ENCODE measurements at places on chromosomes 3 and 15. TPM values are rescaled to one million over a fixed set of nuclear protein-coding genes. Genes with fewer than 3 reads are reported as not detected.

Gene NANOGP8
- total RNA-seq: 1.3 TPM

- peak; percentile 88 for DNase-seq
- H3K36me3 ChIP-seq: no peaks in the 10 kb centered on the region
- H3K27me3 ChIP-seq: no peaks in the 10 kb centered on the region
- H3K27ac ChIP-seq: peak overlapping the region; percentile 98
- peak overlapping the region; percentile 68 for H3K4me3 ChIP-seq
Measured at GRCh38 chr15:40906091-40906990, 12.1 kb downstream of the VPS18 start.

GRCh38 chr3:197155046-197155445 lies 125.4 kb upstream of the MELTF start:
- no peaks in the 10 kb centered on the region for H3K27me3 ChIP-seq
- no peak overlapping the region for H3K4me3 ChIP-seq
- DNase-seq: no peak

Gene CAPN3
- total RNA-seq: 12.5 TPM

DNA sequence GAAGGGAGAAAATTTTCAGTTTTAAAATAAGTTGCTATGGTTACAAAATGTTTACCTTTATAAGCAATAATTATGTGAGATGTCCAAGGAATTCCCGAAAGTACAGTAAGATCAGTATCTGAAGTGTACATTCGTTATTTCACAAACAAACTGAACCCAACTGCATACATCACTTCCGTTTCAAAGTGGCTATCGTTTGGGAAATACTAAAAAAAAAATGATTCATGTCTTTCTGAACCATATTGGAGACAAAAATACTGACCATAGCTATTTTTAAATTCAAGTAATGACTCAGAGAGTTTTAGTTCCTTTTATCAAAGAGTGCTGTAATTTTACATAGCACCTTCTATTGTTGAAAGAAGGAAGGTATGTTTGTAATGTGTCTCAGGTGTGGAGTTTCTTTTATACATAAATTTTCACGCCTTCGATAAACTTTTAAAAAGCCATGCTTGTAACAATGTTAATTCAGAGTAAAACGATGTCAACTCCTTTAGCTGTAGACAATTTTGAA lies 8.0 kb upstream of the ANKRD28 start:
- H3K27me3 ChIP-seq: no peaks in the 10 kb centered on the region
- no peak overlapping the region for H3K4me3 ChIP-seq
- no peaks in the 10 kb centered on the region for H3K4me1 ChIP-seq
- no peaks in the 10 kb centered on the region for H3K36me3 ChIP-seq
- DNase-seq: no peak
- H3K27ac ChIP-seq: peak overlapping the region; percentile 16

DNA sequence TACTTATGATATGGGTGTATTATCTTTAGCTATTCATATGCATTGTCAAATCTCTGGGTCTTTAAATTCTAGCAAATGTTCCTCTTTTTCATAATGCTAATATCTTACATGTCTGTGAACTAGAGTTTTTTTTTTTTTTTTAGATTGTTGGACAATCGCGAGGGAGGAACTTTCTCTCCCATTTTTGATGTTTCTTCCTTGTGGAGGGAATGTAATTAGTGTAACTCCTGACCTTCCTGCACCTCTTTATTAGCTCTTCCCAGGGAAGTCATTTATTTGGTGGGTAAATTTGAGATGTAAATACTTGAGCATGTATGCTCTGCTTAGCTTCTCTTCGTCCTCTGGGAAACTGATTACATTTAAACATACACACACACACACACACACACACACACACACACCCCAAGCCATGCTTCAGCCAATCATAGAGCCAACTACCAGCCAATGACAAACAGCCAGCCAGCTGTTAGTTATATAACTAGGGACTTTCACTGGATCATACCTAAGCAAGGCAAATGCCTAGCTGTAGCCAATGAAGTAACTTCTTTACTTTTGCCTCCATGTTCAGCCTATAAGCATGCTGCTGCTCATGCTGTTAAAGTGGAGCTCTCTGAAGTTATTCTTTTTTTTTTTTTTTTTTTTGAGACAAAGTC lies 8.3 kb upstream of the USP8 start:
- no peak overlapping the region for H3K27ac ChIP-seq
- H3K27me3 ChIP-seq: no peaks in the 10 kb centered on the region
- no peak overlapping the region for H3K4me3 ChIP-seq
- no peaks in the 10 kb centered on the region for H3K36me3 ChIP-seq
- H3K4me1 ChIP-seq: no peaks in the 10 kb centered on the region
- no peak for DNase-seq

GRCh38 chr3:95474338-95474737 lies 1340.1 kb upstream of the EPHA6 start:
- no peak overlapping the region for H3K4me3 ChIP-seq
- no peak overlapping the region for H3K27ac ChIP-seq
- no peaks in the 10 kb centered on the region for H3K4me1 ChIP-seq
- no peaks in the 10 kb centered on the region for H3K27me3 ChIP-seq
- H3K36me3 ChIP-seq: no peaks in the 10 kb centered on the region
- no peak for DNase-seq

GRCh38 chr3:149934524-149934923 lies 36.2 kb downstream of the PFN2 start:
- H3K4me3 ChIP-seq: no peak overlapping the region
- H3K4me1 ChIP-seq: no peaks in the 10 kb centered on the region
- H3K27ac ChIP-seq: no peak overlapping the region
- H3K36me3 ChIP-seq: no peaks in the 10 kb centered on the region
- H3K27me3 ChIP-seq: no peaks in the 10 kb centered on the region
- no peak for DNase-seq

GRCh38 chr3:61532739-61533500 lies 28.5 kb upstream of the PTPRG start:
- H3K4me3 ChIP-seq: no peak overlapping the region
- DNase-seq: no peak
- no peaks in the 10 kb centered on the region for H3K36me3 ChIP-seq
- no peaks in the 10 kb centered on the region for H3K4me1 ChIP-seq
- H3K27ac ChIP-seq: no peak overlapping the region
- no peaks in the 10 kb centered on the region for H3K27me3 ChIP-seq

- H3K36me3 ChIP-seq: no peaks in the 10 kb centered on the region
- H3K27me3 ChIP-seq: no peaks in the 10 kb centered on the region
- DNase-seq: no peak
- H3K4me1 ChIP-seq: no peaks in the 10 kb centered on the region
Measured at GRCh38 chr3:193270451-193270850, 29.4 kb downstream of the PLAAT1 start.

DNA sequence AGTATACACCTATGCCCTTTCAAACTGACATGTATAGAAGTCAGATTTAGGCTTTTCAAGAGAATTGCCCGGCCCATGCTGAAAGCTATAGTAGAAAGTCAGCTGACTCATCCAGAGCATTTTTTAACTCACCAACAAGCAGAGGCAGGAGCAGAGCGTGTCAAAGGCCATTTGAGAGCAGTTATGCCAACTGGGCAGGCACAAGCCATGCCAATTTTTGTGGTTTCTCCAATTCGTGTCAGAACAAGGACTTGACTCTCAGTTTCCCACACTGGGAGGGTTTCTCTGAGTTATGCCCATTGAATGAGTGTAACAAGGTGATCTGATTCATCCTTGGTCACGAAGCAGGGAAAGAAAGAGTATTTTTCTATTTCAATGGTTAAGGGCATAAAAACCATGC lies 403.3 kb upstream of the THBS1 start:
- H3K4me3 ChIP-seq: no peak overlapping the region
- peak; percentile 48 for DNase-seq
- H3K27me3 ChIP-seq: no peaks in the 10 kb centered on the region

DNA sequence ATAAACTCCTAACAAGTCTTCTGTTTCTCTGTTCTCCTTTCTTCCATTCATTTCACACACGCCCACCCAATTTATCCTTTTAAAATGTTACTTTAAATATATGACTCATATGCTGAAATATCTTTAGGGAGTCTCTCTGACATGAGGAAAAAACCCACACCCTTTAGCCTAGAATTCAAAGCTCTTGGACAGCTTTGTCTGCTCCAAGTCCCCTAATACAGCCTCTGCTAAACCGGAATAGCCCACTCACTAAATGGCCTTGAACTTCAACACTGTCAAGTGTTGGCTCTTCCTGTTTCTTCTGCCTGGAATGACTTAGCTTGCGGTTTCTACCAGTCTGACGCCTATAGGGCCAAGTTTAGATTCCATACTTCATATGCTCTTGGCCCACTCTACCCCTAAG lies 3.3 kb upstream of the CD96 start:
- no peak overlapping the region for H3K27ac ChIP-seq
- no peaks in the 10 kb centered on the region for H3K36me3 ChIP-seq
- no peaks in the 10 kb centered on the region for H3K4me1 ChIP-seq
- H3K4me3 ChIP-seq: no peak overlapping the region
- DNase-seq: no peak

- H3K36me3 ChIP-seq: no peaks in the 10 kb centered on the region
- H3K4me1 ChIP-seq: no peaks in the 10 kb centered on the region
- peak overlapping the region; percentile 74 for H3K4me3 ChIP-seq
- H3K27me3 ChIP-seq: peaks cover 3% of the 10 kb centered on the region
Measured at GRCh38 chr3:158103081-158103886, 2.9 kb downstream of the SHOX2 start.

DNA sequence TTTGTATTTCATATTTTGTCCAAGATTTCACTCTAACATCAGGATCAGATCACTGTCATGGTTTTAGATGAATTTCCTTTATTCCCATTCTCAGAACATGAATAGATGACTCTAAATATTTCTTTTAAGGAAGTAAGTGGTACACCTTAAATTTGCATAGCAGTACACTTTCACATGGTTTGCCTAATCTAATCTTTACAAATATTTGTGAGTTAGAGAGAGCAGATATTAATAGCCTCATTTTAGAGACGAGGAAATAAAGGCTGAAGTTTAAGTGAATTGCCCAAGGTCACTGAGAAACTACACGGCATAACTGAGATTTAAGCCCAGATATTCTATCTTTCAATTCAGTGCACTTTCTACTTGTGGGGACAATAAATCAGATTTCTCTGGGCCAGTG lies 14.2 kb downstream of the TERC start:
- no peaks in the 10 kb centered on the region for H3K36me3 ChIP-seq
- no peaks in the 10 kb centered on the region for H3K4me1 ChIP-seq
- DNase-seq: no peak
- no peak overlapping the region for H3K27ac ChIP-seq
- H3K27me3 ChIP-seq: no peaks in the 10 kb centered on the region

DNA sequence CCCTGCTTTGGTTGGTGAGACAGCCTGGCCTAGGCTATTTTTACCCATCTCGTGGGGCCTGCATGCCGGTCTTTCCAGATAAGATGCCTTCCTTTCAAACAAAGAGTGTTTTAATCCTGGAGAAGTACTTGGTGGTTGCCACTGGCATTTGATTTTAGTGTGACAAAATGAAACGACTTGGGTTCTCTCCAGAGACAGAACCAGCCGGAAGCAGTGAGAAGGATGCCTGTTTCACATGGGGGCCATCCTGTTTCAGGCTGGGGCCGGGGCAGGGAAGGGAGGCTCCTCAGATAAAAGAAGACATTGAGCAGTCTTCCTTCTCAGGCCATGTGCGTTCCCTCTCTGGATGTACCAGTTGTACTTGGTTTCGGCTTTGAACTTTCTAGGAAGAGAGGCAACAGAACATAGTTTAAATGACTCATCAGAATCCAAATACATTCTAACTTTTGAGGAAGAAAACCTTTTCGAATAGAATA lies 74.9 kb downstream of the TOP2B start:
- no peak overlapping the region for H3K4me3 ChIP-seq
- no peaks in the 10 kb centered on the region for H3K4me1 ChIP-seq
- no peaks in the 10 kb centered on the region for H3K27me3 ChIP-seq
- no peaks in the 10 kb centered on the region for H3K36me3 ChIP-seq
- DNase-seq: no peak

- H3K36me3 ChIP-seq: no peaks in the 10 kb centered on the region
- peaks cover 3% of the 10 kb centered on the region for H3K27me3 ChIP-seq
- H3K4me3 ChIP-seq: no peak overlapping the region
- no peak for DNase-seq
- no peak overlapping the region for H3K27ac ChIP-seq
- H3K4me1 ChIP-seq: no peaks in the 10 kb centered on the region
Measured at GRCh38 chr3:186514296-186515002, 29.7 kb downstream of the CRYGS start.
